Activated CD4-positive, alpha-beta T cell treated with anti-CD3 and anti-CD28 coated beads, Interleukin-2, amount 50 U/mL, for 16 hours (primary cell): ENCODE measurements at places on chromosomes 2 and 18.

DNA sequence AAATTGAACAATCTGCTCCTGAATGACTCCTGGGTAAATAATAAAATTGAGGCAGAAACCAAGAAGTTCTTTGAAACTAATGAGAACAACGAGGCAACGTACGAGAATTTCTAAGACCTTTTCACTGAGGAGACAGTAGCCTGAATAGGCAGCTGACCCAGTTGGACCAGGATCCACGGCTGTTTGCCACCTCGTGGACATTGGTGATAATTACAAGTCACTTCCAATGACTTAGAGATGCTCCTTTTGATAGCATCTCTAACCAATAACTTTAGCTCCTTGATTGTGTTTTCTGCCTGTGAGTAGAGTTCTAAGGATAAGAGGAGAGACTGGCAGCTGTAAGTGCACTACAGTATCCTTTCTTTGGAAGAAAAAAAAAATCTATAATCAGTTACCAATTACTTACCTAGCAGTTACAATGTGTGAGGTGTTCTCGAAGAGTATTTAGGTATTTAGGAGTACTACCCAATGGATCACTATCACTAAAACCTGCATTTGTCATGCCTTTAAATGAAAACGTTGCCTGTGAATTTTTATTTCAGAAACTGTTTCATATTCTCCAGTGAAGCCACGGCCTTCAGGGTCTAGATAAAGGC is 31.3 kb upstream of the CNTNAP5 start:
- peak; percentile 18 for DNase-seq

- peak; percentile 21 for DNase-seq
These were observed at the start of gene SP5 for GRCh38 chr2:170715062-170715931. SP5 (plus strand) TSS chr2:170715337; CDS start chr2:170715513, 176 bp downstream.

- no peak for DNase-seq
These were observed 16.8 kb downstream of the TPGS2 start for GRCh38 chr18:36811955-36812354.

DNA sequence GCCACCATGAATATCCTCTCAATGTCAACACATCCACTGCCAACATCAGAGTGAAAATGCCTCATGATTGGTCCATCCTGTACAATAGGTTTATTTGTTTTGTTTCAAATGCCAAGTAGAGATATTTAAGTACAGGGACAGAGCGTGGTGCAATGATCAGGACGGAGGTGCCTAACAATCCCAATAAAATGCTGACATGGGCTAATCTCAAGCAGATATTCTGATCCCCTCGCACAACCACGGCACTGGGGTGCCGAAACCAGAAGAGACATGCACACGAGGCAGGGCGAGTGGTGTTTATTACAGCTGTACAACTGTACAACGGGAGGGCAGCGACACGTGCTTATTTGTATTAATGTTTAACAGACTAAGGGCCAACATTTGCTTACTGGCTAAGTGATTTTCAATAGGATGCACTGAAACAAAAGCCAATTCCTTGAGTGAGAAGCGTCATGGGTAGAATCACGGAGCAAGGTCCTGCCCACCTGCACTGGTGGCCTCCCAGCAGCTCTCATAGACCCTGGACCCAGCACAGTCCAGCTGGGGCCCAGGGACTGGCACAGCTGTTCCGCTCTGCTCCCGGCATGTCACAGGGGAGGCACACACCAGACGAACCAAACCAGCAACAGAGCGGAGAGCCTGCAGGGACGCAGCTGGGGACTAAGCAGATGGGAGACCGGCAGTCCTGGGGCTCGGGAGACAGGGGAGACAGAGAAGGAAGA is 101.4 kb downstream of the HDAC4 start:
- DNase-seq = no peak

DNA sequence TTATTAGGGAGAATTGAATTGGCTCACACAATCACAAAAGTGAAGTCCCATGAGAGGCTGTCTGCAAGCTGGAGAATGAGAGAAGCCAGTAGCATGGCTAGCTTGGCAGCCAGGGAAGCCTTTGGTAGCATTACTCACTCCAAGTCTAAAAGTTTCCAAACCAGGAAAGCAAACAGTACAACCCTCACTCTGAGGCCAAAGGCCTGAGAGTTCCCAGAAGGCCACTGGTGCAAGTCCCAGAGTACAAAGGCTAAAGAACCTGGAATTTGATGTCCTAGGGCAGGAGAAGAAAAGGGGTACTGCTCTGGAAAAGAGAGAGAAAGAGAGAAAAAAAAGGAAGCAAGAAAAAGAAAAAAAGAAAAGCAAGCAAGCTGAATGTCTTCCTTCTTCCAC is 318.2 kb downstream of the RND3 start:
- DNase-seq = no peak
